ENCODE measurements at places on chromosomes 5 and 9.

GRCh38 chr9:11257992-11258391 lies 645.2 kb upstream of the PTPRD start:
- no peak for DNase-seq

- no peak for DNase-seq
Measured at GRCh38 chr5:4758550-4758949, 381.6 kb upstream of the ADAMTS16 start.

DNA sequence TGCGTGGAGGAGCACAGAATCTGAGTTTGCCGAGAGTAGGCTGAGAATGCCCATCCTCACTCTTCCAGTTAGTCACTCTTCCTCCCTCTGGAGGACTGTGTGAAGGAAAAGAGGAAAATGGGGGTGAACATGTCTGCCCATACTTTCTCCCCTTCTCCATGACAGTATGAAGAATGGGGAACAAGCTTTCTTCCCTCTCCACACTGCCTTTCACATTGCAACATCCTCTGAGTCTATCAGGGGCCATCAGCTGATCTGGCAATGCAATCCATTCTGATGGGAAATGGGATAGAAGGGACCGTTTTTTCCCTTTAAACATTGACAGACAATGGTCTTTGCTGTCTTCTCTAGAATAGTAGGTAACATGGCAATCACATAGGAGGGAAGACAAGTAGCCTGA lies 56.8 kb downstream of the UGCG start:
- DNase-seq: no peak

DNA sequence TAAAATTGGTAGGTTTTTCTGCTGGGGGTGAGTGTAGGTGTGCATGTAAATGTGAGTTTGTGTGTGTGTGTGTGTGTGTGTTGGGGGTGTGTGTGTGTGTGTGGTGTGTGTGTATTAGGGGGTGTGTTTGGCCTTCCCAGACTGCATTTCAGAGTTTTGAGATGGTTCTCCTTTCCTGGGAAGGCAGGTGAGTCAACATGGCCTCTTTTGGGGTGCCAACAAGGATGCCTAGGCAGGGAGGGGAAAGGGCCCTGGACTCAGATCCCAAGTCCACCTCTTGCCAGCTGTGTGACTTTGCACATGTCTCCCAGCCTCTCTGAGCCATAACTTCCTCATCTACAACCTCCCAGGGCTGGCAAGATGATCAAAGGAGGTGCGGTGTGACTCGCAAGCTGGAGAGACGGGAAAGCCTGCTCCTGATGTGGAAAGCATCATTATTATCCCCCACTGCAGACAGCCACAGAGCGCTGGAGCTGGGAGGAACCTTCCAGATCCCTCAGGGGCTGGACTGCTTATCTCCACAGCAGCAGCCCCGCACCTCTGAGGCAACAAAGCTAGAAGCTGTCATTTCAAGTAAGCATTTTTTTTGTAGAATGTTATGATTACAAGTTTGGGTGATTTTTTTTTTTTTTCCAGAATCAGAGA lies 63.5 kb upstream of the TBC1D2 start:
- DNase-seq: no peak

- no peak for DNase-seq
Measured at GRCh38 chr5:153860195-153860886, 178.4 kb downstream of the FAM114A2 start.

- DNase-seq: no peak
Measured at GRCh38 chr9:133591116-133591910, 17.9 kb downstream of the FAM163B start.

- no peak for DNase-seq
Measured at GRCh38 chr5:73213566-73213998, 40.6 kb downstream of the TMEM174 start.

DNA sequence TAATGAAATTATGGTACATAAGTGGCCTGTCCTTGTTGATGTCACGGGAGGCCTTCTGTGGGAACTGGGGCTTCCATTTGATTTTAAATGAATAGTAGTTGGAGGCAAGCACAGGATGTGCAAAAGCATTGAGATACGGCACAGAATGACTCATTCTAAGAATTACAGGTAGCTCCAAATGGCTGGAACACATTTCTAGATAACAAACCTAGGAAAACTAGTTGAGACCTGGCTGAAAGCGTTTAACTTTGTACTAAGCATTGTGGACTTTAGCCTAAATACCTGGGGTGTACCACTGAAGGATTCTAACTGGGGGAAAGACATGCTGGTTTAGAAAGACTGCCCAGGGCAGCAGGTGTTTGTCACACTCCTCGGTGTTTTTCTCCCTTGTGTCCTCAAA lies 9.4 kb downstream of the SKP2 start:
- no peak for DNase-seq

GRCh38 chr5:72363166-72363802 lies 43.1 kb downstream of the PTCD2 start:
- no peak for DNase-seq

DNA sequence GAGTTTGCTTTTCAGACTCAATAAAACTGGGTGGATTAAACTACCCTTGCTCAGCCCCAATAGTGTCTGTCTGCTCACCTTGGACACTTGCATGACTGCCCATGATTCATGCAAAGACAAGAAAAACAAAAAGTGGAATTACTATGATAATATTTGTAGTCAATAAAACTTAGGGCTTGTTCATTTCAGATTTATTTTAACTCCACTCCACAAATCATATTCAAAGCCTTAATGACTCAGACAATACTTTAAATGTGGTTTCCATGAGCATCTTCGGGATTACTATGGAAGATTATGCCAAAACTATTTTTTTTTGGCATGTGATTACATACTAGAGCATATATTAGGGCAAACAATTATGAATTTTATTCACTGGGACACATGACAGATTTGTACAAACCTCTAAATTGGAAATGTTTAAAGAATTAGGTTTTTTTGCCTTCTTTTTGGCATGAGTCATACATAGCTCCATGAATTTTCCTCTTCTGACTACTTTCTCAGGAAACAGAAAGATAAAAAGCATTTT lies 468.9 kb downstream of the ACTL7B start:
- no peak for DNase-seq

DNA sequence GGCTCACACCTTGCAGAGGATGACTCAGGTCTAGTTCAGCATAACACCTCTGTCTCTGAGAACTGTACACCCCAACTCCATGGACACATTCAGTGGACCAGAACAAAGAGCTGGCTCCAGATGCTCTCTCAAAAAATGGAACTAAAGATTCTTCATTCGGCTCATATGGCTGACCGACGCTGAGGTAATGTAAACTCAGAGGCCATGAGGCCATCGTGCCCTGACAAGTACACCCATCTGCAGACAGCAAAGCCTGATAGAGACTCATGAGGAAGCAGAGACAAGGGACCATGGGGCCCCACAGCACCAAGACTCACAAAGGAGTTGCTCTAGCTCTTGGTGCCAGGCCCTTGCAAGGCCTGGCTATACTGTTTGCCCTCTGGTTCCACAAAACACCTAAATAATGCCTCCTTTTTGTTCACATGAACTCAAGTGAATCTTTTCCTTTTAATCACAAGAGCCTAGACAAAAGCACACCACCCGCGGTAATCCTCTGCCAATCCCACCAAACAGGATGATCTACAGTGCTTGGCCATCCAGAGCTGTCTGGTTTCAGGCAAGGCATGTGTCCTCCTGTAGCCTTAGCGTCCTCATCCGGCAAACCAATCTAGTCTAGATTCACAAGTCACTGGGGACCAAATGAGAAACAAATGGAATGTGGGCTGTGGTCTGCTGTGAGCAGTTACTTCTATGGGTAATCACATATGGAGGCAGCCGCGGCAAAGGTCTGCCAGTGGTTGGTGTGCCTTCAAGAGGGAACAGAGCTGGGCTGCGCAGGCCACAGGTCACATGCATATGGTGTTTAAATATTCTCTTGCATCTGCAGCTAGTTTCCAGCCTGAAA lies 22.7 kb downstream of the MED27 start:
- no peak for DNase-seq

DNA sequence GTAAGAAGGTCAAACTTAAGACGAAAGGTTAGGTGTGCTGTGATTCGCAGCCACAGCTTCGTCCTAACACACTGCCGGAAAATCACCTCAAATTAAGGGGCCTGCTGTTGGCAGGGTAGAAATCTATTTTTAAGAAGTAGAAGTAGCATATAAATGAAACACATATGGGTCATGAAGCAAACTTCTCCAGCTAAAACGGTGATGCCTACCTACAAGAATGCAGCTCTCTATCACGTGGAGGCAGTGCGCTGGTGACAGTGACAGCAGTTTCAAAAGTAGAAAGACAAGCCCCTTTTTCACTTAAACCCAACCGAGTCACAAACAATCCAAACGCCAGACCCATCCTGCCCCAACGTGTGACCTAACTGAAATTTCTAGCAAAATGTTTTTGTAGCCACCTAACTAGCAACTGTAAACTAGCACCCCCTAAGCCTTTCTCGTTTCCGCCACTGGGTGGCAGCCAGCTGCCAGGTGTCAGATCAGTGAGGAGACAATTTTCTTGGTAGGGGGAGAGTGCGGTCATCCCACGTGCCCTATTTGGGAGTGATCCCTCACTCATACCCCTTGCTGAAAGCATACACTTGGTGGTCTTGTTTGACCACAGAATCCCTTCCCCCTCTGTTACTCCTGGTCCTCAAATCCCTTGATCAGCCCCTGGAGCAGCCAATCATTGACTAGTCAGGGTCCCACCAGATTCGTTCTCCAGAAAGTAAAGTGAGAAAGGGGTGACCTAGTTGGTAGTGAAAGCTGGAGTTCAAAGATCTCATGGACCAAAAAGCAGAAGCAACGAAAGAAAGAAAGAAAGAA lies 71.8 kb upstream of the MAMDC2 start:
- peak; percentile 49 for DNase-seq

DNA sequence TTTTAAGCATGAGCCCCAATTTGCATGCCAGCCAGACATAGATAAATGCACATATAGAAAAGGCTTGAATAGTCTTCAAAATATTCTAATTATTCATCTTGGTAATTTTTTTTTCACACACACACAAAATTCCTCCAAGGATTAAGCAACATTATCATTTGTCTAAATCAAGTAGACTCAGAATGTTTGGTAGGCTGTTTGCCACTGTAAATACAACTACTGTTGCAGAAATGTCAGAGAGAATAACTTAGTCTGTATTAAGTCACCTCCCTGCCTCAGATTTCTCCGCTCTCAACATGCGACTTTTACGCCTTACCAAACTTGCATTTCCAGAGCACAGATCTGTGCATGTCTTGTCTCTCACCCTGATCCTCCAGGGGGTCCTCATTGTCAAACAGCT lies 265.6 kb upstream of the C9orf72 start:
- no peak for DNase-seq

- DNase-seq: no peak
Measured at GRCh38 chr9:77236693-77237092, 59.4 kb downstream of the VPS13A start.

DNA sequence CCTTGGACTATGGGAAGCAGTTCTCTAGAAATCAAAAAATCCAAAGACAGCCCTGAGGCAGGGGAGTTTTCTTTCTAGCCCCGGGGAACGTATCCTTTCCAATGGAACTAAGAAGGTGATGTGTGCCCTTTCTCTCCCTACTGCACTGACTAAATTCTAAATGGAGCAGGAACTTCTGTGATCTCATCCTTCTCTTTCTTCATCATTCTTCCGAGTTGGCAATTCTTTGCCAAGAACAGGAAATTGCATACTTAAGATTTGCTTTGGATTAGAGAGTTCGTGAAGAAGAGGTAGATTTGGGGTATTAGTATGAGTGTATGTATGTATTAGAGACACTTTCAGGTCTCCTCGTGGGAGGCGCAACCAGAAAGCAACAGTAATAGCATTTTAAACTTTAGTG lies 178.0 kb upstream of the PIK3R1 start:
- DNase-seq: no peak

- no peak for DNase-seq
Measured at GRCh38 chr9:113177251-113177650, 26.4 kb downstream of the SLC31A2 start.

- DNase-seq: no peak
Measured at GRCh38 chr5:148931453-148932057, 105.1 kb downstream of the ADRB2 start.

GRCh38 chr5:56259002-56259511 lies 25.9 kb upstream of the ANKRD55 start:
- no peak for DNase-seq

DNA sequence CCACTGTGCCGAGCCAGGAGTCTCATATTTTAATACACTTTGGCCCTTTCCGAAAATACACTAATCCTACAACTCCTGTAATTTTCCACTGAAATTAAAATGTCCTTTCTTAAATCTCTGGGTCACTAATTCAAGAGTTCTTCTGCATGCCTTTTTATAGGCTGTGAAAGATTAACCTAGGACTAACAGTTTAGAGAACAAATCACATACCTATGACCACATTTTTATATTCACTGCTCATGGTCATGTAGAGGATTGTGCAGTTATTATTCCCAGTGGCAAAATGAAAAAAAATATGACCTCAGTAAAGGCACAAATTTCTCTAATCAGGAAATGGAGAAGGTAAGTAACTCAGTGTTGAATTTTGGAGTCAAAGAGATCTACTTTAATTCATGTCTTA lies 33.4 kb downstream of the SLCO4C1 start:
- DNase-seq: no peak

DNA sequence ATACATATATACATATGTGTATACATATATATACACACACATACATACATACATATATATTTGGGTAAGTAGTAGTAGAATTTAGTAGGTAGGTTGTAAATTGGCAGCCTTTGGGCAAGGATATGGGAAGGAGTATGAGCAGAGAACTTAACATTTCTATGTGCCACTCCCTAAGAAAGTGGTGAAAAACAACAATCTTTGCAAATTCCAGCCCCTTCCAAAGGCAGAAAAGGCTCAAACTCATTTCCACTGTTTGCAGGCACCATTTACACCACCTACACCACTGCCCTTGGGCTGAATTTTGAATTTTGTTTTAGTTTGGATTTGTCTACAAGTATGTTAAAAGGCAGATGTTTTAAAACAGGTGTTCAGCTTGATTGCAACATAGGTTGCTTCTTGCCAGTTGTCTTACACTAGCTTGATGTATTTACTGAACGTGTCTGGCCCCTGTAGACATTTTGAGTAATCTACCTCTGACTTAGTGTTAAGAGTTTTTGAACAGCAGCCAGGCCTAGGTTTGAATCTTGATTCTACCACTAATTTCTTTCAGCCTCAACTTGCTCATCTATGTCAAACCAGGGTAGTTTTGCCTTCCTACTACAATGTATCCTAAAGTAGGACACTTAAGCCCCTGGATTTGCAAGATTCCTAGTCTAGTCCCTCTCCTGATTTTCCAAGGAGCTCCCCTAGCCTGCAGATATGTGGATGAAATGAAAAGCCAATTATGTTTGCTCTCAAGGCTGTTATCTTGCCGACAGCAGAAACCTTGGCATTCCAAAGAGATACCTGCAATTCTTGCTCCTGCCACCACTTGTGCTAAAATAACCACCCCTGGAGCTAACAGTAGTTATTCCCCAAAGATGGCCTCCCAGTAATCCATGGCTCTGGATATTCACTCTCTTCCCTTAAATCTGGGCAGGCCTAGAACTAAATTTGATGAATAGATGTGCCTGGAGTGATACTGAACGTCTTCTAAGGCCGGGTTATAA lies 156.2 kb upstream of the SLC44A1 start:
- no peak for DNase-seq
